ENCODE measurements at places on chromosomes 4 and X.

DNA sequence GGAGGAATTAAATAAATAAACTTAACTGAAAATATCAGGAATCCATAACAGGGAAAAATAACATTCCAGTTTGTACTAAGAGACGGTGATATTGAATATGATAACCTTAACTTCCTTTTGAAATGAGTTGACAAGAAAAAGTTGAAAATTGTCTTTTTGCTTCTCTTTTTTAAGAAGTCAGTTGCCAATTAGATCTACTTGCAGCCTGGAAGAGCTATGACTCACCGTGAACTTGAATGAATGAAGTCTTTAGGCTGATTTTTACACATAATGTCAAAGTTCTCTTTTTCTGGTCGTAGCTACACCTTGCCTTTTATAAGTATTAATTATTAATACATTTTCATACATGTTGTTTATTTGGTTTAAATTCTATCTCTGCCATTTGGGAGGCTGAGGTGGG is 94.4 kb upstream of the HPGD start:
- DNase-seq: no peak

DNA sequence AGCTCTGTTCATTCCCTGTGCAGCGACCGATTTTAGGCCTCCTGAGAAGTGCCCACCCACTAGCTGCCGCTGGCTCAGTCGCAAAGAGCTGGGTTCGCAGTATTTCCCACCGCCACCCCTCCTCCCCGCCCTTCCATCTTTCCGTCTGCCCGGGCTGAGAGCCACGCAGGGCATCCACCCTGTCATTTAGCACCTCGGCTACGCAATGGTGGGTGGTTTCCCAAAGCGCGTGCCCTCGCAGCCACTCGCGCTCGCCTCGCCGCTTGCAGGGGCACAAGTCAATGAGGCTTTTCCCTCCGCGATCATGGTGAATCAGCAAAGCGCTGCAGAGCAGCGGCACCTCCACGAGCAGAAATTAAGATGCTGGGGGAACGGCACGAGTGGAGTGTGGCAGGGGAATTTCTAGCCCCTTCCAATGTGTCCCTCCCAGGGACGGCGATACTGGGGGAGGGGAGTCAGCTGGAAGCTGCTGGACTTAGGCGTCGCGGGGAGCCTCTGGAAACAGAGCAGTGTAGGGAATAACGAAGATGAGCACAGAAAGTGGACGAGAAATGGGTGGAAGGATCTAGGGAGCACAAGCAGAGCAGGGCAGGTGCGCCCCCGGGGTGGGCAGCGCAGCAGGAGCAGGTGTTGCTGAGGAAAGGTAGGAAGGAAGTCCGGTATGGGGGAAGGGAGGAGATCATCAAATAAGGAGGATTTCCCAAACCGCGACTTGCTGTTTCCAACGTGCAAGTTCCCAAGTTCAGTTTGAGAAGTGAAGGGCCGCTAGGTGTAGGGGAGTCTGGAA is 2.4 kb upstream of the PTCHD1 start:
- DNase-seq: no peak

DNA sequence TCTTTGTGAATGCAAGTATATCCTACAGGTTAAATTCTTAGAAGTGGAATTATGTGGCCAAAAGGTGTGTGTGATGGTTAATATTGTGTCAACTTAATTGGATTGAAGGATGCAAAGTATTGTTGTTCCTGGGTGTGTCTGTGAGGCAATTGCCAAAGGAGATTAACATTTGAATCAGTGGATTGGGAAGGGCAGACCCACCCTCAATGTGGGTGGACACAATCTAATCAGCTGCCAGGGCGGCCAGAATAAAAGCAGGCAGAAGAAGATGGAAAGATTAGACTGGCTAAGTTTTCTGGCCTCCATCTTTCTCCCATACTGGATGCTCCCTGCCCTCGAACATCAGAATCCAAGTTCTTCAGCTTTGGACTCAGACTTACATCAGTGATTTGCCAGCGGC is 76.2 kb upstream of the GBA3 start:
- no peak for DNase-seq

GRCh38 chrX:44871931-44872820 is 812 bp upstream of the KDM6A start:
- DNase-seq: no peak

GRCh38 chr4:31667686-31668085 is 947.5 kb downstream of the PCDH7 start:
- no peak for DNase-seq

DNA sequence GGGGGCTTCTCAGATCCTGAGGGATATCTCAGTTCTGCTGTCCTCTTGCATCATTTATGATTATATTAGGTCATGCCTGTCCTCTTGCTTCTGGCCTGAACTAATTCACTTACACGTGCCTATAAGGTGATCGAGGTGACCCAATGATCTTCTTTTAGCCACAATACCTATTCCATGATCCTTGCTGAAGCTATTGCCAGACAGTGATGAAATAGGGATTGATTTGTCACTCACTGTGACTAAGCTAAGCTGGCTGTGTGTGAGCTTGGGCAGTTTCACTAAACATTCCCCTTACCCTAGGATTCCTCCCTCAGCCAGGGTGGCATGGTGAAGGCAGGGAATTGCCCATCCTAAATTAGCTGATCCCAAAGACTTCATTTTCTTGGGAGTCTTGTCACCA is 19.0 kb downstream of the HADH start:
- DNase-seq: no peak

GRCh38 chr4:44727471-44727870 is 1.1 kb upstream of the GNPDA2 start:
- DNase-seq: no peak

DNA sequence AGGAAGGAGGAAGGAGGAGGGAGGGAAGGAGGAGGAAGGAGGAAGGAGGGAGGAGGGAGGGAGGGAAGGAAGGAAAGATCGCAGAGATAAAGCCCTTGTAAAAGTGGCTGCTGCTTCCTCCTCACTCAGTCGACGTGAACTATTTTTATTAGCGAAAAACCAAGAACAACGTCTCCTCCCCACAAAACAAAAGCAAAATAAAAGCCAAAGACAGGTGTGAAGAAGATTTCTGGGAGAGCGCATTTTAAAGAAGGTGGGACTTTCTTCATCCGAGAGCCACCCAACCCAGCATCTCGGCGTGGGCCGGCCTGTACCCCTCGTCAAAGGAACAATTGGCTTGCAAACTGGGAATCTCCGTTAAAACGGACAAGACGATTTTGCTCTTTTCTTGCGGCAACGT is 40.7 kb upstream of the ASMTL start:
- DNase-seq: no peak

- no peak for DNase-seq
Measured at GRCh38 chr4:63607169-63607872, 801.9 kb downstream of the TECRL start.

All from CD8-positive, alpha-beta T cell (primary cell).